M059J (cell line): ENCODE measurements at places on chromosomes 1 and 21. TPM values are rescaled to one million over a fixed set of nuclear protein-coding genes. Genes with fewer than 3 reads are reported as not detected.

The TFF2 gene
- 0.30 TPM in 1 of 2 replicates, not detected in the other for total RNA-seq

GRCh38 chr1:44326024-44326701, 28.9 kb downstream of the ERI3 start:
- peak; percentile 73 for DNase-seq

GRCh38 chr1:102772831-102773230, 335.5 kb downstream of the COL11A1 start:
- DNase-seq, result peak; percentile 3

The PPIAL4G gene
- total RNA-seq, result not detected in 2 replicates

DNA sequence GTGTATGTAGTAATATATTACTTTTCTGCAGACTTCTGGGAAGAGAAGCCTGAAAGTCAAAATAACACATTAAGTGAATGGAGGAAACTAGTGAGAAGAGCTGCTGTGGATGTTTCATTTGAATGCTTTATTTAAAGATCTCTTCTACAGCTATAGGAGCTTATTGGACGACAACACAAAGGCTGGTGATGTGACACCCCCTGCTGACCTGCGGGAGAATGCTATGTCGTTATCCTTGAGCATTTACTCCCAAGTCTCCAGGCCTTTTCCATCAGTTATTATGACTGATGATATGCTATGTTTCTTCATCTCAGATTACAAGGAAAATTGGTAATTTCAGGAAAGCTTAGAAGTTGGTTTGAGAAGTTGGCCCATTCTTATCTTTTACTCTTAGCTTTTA, 22.3 kb upstream of the PLA2G4A start:
- peak; percentile 69 for DNase-seq

The APH1A gene
- total RNA-seq, result 153 and 163 TPM in 2 replicates

DNA sequence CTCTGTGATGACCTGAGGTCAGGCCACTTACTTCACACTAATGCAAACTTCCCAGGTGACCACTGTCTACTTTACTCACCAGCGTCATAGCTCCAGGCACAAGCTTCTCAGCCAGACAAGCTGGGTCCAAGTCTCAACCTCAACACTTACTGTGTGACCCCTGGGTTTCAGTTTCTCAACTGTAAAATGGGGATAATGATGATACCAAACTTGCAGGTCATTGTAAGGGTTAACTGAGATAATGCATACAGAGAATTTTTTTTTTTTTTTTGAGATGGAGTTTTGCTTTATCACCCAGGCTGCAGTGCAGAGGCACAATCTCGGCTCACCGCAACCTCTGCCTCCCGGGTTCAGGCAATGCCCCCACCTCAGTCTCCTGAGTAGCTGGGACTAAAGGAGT, 34.7 kb downstream of the AK2 start:
- no peak for DNase-seq

DNA sequence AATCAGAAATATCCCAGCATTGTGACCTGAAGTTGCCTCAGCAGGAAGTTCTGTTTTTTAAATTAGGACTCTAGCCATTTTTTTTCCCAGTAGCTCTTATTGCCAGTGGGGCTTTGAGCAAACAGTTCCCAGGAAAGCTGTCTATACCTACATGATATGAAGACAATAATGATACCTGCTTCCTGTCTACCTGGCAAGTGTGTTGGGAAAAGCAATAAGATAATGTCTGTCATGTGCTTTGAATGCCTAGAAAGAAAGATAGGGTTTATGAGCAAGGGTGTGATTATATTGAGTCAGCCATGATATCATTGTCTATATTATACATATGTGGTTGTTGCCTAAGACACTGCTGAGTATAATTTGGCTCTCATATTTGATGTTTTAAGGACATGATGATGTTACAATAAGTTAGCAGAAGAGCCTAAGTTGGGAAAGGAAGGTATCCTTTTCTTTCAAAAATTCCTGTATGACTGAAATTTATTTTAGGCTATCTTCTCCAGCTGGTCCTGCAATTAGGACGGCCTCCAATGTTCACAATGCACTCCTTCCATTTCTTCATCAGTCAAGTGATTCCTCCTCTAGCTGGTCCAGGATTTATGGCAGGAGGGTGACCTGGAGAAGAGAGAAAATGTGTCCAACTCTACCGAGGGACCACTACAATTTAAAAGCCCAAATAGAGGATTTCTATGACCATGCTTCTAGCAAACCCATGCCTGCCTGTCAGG, 99.6 kb upstream of the CDC42BPA start:
- DNase-seq, result no peak

The HSD3B1 gene
- not detected in 2 replicates for total RNA-seq

The SPATA45 gene
- total RNA-seq, result 1.8 TPM in 1 of 2 replicates, not detected in the other

DNA sequence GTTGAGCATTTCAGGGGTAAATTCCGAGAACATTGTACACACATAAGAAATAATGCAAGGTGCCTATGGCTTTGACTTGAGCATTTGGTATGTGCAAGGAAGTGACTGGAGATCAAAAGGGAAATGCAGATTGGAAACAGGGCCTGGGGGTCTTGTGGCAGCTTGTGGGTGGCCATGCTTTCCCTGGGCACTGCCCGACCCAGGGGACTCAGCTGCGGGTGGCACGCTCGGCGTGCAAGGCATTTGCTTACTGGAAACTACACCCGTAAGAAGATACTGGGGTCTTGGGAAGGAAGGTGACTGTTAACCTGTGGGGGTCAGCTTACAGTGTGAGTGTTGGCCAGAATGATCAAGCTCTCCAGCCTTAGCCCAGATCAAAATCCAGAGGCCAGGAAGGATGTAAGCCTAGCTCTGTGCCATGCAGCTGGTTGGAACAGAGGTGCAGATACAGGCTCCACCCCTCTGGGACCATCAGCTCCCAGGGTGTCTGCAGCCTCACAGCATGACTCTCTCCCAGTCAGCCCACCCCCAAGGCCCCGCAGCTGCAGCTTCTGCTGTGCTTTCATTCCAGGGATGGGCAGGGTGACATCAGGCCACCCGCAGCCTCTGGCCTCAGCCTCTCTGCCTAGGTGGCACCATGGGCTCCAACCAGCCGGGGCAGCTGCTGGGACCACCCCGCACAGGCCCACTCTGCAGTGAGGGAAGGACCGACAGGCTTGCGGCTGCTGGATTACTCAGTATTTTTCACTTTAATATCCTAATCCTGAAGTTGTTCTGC, 55.1 kb downstream of the KIF26B start:
- no peak for DNase-seq

DNA sequence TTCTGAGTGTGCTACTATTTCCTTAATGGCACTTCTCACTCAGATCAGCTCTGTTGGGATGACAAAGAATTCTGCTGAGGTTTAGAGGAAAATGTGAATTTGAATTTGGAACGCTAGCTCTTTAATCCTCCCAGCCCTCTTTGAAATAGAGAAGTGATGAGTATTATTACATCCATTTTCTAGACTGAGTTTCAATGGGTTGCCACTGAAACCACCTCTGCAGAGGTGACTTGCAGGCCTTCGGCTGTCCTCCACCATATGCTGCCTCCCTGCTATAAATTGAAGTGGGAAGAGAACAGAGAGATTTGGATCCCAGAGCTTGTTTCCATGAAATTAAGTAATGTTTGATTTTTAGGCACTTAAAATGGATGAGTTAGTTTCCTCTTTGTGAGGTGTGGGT, 363.2 kb upstream of the SNX7 start:
- DNase-seq, result no peak

- DNase-seq, result no peak
These were observed 28.5 kb downstream of the MAP3K21 start for GRCh38 chr1:233355841-233356704.

DNA sequence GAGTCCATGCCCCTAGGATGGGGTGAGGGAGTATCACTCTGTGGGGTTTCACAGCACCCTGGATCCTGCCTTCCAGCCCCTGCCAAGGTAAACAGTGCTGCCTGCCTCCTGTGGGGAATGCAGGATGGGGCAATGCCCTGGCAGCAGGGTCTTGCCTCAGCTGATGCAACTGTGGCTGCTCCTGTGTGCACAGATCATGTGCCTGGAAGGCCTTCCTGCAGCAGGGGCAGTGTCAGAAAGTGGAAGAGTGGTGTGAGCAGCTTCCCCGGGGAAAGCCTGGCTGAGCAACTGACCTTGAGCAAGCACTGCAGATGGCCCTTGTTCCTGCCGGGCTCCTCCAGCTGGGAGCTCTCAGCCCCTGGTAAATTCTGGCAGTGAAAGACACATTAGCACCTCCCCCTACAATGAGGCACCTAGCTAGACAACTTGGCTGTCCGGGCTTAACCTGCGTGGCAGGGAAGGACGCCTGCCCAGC, 9.9 kb downstream of the TOR3A start:
- no peak for DNase-seq

The OR4F29 gene
- total RNA-seq, result not detected in 2 replicates

DNA sequence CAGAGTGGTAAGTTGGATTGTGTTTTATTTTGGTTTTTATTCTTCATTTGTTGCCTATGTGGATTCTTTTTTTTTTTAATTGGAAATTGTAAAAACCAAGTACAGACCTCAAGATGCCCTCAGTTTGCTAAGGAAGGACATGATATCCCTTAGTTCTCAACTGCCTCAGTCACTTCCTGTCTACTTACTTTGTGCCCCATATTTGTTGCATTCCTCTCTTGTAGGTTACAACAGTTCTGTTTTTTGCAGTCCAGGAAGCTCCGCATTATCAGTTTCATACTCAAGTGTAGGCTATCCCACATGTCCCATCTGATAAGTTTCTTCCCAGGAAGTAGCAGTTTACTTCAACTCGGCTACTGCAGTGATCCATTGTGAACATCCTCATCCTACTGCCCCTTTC, 82.0 kb downstream of the RPAP2 start:
- DNase-seq, result no peak

DNA sequence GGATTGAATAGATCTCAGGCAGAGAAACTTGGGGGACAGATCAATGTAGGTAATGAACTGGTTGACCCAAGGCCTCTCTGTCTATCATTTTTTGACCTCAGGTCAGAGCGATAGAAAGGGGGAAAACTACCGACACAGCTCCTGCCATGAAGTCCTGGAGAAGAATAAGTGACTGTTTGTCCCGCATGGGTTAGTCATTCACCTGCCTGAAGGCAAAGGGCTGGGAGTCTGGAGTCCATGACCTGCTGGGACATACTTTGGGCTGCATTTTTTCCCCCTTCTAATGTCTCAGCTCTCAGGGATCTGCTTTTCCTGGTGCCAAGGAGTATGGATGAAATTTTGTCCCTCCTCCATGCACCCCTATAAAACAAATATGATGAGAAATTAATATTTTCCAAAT, 1.6 kb upstream of the ROR1 start:
- DNase-seq, result peak; percentile 28

DNA sequence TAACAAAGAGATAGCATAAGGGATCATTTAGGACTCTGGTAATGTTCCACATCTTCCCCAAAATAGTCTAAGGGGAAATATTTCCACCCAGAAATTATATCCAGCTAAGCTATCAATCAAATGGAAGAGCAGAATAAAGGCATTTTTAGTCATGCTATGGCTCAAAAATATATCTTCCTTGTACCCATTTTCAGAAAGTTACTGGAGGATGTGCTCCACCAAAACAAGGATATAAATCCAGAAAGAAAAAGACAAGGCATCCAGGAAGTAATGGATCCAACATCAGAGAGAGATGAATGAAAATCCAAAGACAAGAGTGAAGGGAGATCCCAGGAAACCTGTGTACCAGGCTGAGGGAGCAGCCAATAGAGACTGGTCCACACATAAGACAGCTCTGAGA, 2.7 kb upstream of the KRTAP10-8 start:
- DNase-seq, result no peak

DNA sequence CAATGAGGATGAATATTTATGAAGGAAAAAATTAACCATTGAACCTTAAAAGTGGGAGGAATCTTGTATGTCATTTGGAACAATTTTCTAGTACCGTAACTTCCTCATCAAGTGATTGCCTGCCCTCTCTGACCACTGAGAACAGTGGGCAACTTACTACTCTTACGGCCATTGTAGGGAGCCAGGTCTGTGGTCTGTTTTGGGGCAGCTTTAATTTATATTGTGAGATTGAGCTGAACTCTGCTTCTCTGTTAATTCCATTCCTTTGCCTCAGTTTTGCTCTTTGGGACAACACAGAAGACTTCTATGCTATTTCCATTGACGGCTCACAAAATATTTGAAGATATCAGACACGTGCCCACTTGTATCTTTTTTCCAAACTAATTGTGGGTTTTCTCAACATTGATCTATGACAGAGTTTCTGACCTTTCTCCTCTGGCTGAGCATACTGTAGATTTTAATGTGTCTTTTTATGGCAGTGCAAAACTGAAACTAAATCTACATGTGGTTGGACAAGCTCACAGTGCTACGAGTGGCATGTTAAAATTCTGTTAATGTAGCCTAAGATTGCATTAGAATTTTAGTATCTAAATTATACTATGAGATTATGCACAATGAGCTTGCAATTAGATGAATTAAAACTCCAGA, 27.8 kb upstream of the ZNF281 start:
- peak; percentile 46 for DNase-seq

The GNG4 gene
- total RNA-seq, result 0.32 and 0.52 TPM in 2 replicates

DNA sequence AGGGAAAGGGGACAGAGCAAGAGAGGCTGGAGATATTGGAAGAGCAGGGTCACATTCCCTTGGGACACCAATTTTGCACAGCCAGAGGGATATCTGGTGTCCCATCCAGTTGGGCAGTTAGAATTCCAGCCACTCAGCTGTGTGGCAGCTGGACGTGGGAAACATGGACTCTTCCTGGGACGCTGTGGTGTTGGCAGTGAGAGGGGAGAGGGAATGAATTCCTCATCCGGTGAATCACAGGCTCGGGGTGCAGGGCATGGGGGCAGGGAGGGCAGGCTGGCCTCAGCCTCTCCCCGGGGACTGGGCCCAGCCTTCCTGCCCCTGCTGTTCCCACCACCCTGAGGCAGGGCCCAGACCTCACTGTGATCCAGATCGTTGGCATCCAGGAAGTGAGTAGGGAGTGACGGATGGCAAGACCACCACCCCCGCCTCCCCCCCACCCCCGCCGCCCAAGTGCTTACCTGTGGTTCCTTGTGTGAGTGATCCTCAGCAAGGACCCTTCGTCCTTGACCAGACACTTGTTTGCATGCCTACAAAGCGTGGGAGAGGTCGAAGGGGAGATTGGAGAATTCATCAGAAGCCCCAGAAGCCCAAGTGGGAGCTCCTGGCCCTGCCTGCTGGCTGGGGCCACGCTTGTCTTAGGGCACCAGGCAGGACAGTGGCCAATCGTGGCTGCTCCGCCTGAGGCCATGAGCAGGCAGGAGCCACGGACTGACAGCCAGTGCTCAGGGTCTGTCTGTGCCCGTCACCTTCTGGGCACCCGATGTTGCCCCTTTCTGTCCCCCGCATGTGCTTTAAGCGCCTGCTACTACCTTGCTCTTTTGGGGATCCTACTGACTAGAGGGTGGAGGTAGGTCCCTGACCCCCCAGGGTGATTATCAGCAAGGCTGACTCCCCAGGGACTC, 8.7 kb downstream of the WNT3A start:
- DNase-seq, result peak; percentile 88

- DNase-seq, result no peak
These were observed 316.3 kb upstream of the GREM2 start for GRCh38 chr1:240928265-240928664.

DNA sequence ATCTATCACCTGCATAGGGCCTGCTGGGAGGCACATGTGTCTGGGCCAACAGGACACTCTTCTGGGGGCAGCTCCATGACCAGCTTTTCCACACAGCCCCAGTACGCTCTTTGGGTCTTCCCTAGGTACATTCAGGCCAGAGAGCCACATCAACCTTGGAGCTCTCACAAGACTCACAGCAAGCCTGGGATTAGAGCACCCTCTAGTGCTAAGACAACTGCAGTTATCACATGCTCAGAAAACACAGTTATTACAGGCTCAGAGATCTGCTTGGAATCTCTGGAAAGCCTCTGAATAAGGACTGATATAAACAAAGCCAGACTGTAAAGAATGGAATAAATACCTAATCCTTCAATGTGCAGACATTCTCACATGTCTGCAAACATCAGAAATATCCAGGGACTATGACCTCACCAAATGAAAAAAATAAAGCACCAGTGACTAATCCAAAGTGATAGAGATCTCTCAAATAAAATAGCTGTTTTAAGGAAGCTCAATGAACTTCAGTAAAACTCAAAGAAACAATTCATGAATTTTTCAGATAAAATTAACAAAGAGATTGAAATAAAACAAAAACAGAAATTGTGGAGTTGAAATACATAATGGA, 563.9 kb upstream of the NR5A2 start:
- DNase-seq, result peak; percentile 85
